ENCODE measurements at places on chromosomes 2 and 18.

- DNase-seq, result no peak
These were observed 166.9 kb upstream of the KLF7 start for GRCh38 chr2:207332480-207333212.

- no peak for DNase-seq
These were observed 823 bp upstream of the GORASP2 start for GRCh38 chr2:170928036-170928823.

GRCh38 chr18:41297740-41298139 is 657.3 kb upstream of the PIK3C3 start:
- no peak for DNase-seq

DNA sequence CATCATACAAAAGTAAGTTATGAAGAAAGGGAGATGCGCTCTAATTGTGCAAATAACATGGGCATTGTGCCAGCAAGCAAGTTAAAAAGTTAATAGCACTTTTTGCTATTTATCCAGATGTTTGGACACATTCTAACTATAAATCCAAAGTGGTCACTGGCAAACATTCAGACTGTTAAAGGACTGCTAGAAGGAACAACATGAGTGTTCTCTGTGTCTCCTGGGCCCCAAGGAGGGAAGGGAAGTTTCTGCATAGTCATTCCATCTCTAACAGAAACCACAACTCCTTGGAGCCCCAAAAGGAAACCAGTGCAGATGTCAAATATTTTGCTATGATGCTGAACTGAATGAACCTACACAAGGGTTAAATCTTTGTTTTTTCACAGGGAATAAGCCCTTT is 213.3 kb upstream of the HNRNPA3 start:
- DNase-seq, result no peak

GRCh38 chr2:103152556-103152955 is 390.7 kb downstream of the TMEM182 start:
- no peak for DNase-seq

DNA sequence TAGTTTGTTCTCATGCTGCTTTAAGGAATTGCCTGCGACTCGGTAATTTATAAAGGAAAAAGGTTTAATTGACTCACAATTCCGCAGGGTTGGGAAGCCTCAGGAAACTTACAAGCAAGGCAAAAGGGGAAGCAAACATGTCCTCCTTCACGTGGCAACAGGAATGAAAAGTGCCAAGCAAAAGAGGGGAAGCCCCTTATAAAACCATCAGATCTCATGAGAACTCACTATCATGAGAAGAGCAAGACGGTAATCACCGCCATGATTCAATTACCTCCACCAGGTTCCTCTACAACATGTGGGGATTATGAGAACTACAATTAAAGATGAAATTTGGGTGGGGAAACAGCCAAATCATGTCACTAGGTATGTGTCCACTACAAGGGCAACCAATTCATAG is 53.9 kb downstream of the MAP4K3 start:
- DNase-seq, result no peak

DNA sequence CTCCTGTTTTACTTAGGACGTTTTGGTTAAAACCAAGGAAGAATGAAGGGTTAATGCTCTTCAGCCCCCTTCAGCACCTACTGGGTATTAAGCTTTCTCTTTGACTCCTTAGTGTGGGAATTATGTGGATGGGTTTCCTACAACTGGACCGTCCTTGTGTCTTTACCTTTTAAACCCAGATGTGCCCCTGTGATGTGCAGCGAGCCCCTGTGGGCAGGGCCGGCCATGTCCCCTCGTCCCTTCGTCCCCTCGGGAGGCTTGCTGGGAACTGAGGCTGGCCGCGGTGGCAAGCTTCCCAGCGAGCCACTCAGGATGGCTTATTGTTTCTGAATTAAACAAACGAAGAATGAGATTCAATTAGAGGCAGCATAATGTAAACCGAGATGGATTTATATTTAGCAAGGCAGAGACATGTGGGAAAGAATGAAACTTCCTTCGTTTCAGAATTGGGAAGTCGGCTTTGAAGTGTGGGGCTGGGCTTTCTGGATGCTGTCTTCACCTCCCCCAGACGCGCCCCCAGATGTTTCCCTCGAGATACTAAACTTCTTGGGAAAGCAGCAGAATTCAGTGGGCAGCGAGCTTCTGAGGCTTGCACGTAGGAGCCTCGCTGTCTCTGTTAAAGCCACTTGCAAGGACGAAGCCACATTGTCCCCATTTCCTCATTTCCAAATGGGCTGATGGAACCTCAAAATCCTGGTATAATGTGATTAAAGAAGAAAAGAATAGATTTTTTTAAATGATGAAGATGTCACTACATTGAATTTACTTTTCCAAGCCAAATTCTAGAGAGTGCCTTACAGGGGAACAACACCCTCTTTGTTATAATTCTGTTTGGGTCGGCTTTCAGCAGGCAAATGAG is 146.0 kb downstream of the VAPA start:
- no peak for DNase-seq

- no peak for DNase-seq
These were observed 12.3 kb downstream of the HSPD1 start for GRCh38 chr2:197487385-197487784.

DNA sequence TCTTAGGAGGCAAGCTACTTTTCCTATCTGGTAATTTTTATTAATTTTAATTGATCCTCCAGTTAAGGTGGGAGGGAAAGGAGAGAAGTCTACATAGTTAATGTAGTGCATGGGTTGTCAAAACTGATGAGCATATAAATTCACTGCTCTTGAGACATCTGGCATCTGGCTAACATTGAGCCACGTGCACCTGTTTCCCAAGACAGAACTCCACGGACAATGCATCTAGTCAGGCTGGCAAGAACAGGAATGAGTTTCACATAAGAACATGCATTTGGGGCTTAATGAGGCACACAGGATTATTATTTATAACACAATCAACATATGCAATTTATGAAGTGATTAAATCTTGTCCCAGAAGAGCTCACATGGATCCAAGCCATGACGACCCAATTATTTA is 16.2 kb upstream of the RAB1A start:
- no peak for DNase-seq

GRCh38 chr2:118693287-118693822 is 154.1 kb downstream of the EN1 start:
- DNase-seq, result no peak

GRCh38 chr2:72847534-72848315 is 21.9 kb upstream of the EXOC6B start:
- no peak for DNase-seq

GRCh38 chr2:127039387-127040031 is 67.4 kb downstream of the BIN1 start:
- no peak for DNase-seq

- DNase-seq, result no peak
These were observed 19.2 kb downstream of the MYCN start for GRCh38 chr2:15959331-15960153.

DNA sequence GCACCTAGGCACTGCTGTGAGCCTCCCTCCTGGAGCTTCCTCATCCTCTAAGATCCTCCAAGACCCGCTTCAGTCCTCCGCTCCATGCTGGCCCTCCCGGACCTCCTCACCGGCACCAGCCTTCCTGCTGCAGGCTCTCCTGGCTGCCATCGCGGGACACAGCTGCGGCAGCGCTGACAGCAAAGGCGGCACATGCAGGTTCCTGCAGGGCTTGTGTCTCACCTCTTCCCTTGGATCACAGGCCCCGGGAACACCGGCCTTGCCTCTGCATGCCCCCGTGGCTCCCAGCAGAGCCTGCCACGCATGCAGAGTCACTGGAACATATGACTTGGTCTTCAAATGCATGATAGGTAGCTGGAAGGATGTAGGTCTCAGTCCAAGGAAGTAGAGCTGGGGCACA is 67.2 kb downstream of the PTGR3 start:
- no peak for DNase-seq

- no peak for DNase-seq
These were observed 97.9 kb upstream of the ZNF516 start for GRCh38 chr18:76592981-76593381.

DNA sequence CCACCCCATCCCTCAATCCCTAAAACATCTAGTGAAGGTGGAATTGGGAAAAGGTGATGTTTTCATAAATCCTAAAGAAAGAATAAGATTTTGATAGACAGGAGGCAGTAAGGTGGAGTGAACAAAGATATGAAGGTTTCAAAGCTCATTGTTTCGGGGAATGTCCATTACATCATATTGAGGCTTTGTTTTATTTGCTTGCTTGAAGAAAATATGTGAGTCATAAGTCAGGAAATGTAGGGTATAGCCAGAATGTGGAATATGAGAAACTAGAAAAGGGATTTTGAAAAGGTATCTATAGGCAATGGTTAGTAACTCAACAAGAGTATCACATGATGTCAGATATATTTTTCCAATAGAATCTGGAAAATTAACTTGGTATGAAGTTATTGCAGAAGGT is 1178.5 kb upstream of the ACVR2A start:
- DNase-seq, result no peak

- DNase-seq, result no peak
These were observed 7.8 kb downstream of the SCYGR2 start for GRCh38 chr2:227606476-227606875.

GRCh38 chr2:148802448-148803220 is 72.4 kb upstream of the KIF5C start:
- DNase-seq, result peak; percentile 46

GRCh38 chr2:223019390-223019930 is 32.5 kb upstream of the KCNE4 start:
- no peak for DNase-seq

- DNase-seq, result no peak
These were observed 18.3 kb downstream of the ARHGEF33 start for GRCh38 chr2:38907743-38908562.

- DNase-seq, result no peak
These were observed 35.4 kb upstream of the MPPE1 start for GRCh38 chr18:11943551-11943950.

GRCh38 chr18:73746101-73746500 is 401.5 kb downstream of the FBXO15 start:
- no peak for DNase-seq

- DNase-seq, result no peak
These were observed 157.9 kb upstream of the EPC2 start for GRCh38 chr2:148486655-148487054.

- DNase-seq, result no peak
These were observed 48.0 kb downstream of the GBX2 start for GRCh38 chr2:236120141-236120601.

DNA sequence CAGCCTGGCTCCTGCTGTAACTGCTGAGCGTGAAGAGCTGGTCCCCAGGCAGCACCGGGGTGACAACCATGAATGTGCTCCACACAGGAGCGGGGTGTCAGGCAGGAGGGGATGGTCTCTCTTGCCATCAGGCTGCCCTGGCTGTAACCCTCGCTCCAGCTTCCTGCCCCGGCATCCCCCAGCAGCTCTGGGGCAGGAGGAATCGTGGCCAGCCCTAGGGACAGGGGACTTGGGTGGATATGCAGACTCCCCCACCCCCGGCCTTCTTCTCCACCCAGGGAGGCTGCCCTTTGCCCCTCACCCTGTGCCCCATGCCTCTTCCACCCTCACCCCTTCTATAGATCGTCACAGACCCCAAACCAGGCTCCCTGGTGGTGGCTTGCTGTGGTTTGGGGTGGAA is 69.4 kb upstream of the SMAD7 start:
- DNase-seq, result no peak

DNA sequence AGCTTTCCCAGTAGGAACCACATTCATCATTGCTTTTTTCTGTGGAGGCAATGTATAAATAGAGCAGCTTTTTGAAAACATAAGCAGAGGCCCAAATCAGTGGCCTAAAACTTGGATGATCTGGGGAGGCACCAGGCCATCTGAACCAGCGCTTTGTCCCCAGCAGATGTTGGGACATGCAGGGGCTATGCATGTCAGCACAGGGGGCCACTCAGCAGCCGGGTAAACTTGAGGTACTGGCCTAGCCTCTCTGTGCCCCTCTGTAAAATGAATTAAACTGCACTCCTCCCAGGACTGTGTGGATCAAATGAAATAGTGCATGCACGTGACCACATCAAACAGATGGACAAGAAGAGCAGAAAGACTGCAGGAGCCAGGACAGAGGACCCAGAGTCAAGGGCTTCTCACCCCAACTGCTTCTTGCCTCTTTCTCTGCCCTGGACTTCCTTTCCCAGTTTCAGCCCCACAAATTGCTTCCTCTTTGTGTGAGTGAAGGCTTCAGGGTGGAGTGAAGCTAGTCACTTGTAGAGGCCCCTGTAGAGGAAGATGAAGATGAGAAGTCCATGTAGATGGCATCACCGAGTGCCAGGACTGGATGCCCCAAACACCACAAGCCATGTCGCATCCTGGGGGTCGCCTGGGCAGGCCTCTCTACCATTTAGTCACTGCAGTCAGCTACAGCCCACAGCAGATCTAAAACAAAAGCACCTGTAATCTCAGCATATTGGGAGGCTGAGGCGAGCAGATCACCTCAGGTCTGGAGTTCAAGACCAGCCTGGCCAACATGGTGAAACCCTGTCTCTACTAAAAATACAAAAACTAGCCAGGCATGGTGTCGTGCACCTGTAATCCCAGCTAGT is 53.2 kb downstream of the IMPA2 start:
- no peak for DNase-seq

GRCh38 chr18:44047585-44047984 is 633.1 kb upstream of the SETBP1 start:
- DNase-seq, result no peak

GRCh38 chr2:19864381-19864780 is 37.4 kb downstream of the TTC32 start:
- DNase-seq, result no peak

- no peak for DNase-seq
These were observed 30.6 kb upstream of the AP1S3 start for GRCh38 chr2:223868005-223868404.

GRCh38 chr2:199624958-199625357 is 167.2 kb upstream of the SATB2 start:
- DNase-seq, result no peak

DNA sequence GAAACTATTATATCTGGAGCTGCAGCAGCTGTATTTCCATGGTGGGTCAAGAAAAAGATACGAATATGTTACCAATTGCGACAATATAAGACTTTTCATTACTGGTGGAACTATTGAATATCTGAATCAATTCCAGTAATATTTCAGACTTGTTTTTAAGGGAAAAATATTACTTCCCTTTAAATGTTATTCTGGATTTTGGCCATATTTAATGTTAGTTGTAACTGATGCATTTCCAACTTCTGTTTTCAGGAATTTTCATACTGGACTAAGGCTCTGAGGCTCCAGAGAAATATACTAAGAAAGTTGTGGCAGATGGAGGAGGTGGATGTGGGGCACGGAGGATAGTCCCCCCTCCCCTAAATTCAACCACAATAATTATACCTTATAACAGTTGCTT is 555.2 kb upstream of the SETBP1 start:
- no peak for DNase-seq

- DNase-seq, result no peak
These were observed 99.8 kb downstream of the ZNF236 start for GRCh38 chr18:76922107-76922506.

DNA sequence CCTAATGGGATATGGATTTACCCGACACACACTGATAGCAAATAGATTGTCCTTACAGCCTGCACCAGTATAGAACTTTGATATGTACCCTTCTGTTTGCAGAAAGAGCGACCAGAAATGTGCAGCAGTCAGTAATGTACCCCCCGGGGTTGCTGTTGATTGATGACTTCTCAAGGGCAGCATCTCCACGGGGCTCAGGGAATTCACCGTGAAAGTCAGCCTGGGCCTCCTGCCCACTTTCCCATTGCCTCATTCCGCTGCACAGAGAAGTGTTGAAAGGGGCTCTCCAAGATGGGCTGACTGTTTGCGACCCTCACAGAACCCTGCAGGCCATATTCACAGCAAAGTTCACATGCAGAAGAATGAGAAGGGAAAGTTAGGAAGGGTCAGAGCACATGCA is 241.3 kb downstream of the PRKCE start:
- DNase-seq, result no peak

Measured in epithelial cell of proximal tubule (primary cell).